ENCODE measurements at places on chromosomes 7 and 10.

DNA sequence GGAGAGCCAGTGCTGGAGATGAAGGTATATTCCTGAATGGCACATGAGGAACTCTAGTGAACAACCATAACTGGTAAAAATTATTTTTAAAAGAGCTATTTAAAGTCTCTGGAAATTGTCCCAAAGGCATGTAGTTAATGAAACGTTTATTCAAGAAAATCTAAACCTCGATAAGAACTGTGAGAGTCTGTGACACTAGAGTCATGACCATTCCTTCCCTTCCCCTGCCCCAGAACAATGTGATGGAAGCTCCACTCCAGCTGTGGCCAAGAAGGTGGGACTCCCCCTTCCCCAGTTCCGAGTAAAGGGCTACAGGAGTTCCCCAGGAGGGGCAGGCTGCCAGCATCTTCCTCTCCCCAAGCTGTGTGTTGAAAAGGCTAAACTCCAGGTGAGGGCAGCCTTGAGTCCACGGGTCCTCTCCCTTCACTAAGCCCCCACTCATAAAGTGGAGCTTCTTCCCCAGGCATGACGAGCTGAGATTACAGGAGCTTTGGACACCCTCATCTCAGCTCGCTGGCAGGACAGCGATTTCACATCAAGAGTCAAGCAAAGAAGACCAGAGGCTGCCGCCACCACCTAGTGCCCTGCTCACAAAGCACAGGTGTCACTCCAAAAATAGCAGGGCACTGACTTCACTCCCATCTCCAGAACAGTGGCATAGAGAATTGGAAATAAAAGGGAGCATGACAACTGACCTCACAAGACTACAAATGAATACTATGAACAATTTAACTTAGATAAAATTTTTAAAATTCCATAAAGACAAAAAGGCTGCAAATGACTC, 68.5 kb downstream of the NHLRC2 start:
- no peak for DNase-seq

DNA sequence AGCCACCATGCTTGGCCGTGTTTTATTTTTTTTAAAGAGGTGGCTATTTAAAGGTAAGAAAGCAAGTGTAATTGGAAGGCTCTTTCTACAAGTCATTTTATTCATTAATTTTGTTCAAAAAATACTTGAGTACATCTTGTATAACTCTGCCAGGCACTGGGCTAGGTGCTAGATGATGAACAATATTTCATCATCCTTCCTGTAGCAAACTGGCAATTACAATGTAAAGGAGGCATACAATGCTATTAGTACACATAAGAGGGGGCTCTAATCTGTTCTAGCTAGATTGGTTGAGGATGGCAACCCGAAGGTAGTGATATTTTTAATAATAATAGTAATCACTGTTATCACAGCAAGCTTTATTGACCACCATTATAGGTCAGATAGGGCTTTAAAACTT, 215.5 kb upstream of the KLF14 start:
- DNase-seq, result no peak

DNA sequence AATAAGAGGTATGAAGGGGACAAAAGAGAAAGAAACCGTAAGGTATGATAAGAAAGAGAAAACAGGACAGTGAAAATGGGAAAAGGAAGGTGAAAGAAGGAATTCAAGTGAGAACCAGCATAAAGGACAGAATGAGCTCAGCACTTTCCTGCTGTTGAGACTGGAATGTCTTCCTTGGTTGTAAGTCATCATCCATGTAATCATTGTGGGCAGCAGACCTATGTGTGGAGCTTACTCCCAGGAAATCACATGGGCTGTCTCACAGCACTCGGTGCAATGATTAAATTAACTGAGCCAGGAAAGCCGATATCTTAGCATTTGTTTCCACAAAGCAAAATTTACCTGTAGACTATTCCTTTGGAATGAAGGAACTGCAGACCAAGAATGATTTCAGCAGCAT, 118.1 kb downstream of the PRKCQ start:
- no peak for DNase-seq

DNA sequence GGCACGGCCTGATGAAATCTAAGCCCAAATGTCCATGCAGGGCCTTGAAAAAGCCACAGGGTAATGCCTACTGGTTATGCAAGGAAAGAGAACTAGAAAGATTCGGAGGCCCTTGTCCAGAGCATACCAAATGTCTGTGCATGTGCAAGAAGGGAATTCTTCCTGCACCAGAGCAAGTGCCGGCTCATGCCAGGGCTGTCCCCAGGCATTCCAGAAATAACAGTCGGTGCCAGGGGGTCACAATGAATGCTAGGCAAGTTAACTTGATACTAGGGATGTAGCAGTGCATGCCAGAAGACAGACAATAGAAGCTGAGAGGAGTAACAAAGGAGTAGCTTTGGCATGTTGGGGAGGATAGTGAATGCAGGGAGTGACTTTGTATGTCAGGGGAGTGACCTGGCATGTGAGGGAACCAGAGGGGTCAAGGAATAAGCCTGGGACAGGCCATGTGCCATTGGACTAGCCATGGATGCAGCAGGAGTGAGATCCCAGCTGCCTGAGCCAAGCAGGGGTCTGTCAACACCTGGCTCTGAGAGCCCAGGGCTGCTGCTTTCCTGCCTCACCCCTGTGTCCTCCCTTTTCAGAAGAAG, 119.5 kb upstream of the UNC5B start:
- DNase-seq, result no peak

- DNase-seq, result no peak
Observed at GRCh38 chr10:45421221-45422097, 47.4 kb downstream of the ALOX5 start.

DNA sequence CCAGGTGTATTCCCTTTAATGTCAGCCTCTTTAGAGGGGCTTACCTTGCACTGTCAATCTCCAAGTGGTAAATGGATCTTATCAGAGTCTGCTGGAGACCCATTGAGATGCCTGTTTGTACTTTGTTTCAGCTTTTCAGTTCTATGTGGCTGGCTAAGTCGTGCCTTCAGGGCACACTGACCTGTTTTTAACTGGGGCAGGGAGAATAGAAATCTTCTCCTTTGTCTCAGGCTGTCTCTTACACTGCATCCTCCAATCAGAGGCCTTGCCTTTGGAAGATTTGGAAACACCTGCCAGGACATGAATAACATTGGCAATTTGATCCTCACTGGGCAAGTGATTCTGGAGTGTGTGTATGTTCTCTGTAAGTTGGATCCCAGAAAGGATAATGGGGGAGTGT, 65.0 kb downstream of the POU6F2 start:
- DNase-seq, result no peak

DNA sequence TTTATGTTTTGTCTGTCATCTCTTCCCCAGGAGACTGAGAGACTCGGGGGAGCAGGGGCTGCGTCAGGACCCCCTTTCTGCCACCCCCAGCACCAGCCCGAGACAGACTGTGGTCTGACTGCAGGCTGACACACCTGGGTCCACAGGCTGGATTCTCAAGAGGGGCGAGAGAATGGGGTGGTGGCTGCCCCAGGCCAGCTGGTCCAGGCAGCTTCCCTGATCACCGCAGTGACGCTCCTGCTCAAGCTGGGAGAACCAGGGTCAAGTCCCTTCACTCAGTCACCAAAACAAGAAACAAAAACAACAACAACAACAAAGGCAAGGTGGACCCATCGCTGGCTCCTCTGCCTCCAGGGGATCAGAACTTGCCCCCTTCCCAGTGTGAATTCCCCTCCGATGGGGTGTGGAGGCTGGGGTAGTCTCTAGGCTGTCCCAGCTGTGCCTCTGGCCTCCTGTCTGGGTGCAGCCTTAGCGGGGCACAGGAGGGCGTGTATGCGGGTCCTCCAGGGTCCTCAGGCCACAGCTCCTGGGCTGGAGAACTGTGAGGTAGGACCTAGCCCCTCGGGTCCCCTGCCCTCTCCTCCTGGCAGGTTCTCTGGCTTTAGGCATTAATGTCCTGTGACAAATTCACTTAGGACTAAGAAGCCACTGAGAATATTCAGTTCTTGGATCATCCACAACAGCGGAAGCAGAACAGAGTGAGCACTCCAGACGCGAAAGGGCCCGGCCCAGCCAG, 40.6 kb downstream of the PRKAG2 start:
- DNase-seq, result no peak

GRCh38 chr10:130480491-130480890, 344.3 kb downstream of the GLRX3 start:
- DNase-seq, result no peak

- DNase-seq, result no peak
Observed at GRCh38 chr10:98338896-98339295, 70.9 kb upstream of the LOXL4 start.

DNA sequence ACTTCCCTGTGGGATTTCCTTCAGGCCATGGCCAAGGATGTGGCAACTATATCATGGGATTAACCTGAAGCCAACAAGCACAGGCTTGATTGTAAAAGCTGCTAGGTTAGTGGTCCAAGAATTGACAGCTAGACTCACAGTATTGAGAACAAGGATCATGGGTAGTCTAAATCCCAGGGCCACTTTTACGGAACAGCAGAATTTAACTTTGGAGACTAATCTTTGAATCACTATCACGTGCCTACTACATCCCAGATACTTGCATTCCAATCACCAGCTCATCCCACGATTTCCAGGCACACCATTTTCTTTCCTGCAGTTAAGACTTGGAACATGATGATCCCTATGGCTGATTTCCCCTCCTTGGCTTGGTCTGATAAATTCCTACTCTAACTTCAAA, 65.6 kb upstream of the ADO start:
- no peak for DNase-seq

DNA sequence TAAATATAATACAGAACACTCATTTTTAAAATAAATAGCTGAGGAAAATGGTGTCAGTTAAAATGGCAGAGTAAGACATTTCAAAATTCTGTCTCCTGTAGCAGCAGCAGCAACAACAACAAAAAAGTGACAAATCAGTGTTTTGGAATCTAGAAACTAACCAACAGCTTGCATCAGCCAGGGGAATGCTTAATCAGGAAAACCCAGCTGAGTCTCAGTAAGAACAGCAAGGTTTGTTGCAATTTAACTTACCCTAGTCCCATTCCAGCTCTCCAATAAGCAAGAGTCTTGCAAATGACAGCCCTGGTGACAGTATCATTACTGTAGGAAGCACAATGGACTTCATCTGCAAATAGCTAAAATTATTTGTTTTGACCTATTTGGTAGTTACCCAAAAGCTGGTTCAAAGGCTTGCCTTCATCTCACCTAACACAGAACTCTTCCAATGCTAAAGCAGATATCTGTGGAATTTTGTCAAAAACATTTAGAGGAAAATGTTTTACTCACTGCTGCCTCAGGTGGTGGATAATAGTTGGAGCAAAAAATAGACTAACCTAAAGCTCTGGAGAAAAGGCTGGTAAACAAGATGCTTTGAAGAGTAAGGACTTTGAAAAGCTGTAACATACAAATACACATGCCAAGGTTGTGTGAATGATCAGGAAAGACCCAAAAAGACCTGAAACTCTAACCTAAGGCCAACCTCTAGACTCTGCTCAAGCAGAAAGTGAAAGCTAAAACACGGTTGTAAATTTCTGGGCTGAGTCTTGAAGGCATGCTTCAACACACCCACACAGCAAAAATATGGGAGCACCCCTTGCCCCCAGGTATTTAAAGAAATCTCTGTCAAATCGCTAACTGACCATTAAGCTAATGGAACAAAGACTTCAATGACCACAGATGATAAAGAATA, 9.9 kb upstream of the ARHGAP22 start:
- no peak for DNase-seq

DNA sequence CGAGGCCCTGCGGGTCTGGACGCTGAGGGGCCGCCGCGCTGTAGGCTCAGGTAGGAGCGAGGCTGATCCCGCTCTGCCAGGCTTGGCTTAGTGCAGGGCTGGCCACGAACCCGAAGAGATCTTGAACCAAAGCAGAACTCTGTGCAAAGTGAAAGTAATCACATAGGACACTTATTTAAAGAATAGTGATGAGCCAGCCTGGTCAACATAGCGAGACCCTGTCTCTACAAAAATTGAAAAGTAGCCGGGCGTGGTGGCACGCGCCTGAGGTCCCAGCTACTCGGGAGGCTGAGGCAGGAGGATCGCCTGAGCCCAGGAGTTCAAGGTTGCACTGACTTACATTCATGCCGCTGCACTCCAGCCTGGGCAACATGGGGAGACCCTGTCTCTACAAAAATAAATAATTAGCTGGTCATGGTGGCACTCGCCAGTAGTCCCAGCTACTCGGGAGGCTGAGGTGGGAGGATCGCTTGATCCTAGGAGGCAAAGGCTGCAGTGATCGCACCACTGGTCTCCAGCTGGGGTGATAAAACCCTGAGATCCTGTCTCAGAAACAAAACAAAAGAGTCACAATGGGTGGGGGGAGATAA, 541 bp downstream of the ZSCAN25 start:
- no peak for DNase-seq

DNA sequence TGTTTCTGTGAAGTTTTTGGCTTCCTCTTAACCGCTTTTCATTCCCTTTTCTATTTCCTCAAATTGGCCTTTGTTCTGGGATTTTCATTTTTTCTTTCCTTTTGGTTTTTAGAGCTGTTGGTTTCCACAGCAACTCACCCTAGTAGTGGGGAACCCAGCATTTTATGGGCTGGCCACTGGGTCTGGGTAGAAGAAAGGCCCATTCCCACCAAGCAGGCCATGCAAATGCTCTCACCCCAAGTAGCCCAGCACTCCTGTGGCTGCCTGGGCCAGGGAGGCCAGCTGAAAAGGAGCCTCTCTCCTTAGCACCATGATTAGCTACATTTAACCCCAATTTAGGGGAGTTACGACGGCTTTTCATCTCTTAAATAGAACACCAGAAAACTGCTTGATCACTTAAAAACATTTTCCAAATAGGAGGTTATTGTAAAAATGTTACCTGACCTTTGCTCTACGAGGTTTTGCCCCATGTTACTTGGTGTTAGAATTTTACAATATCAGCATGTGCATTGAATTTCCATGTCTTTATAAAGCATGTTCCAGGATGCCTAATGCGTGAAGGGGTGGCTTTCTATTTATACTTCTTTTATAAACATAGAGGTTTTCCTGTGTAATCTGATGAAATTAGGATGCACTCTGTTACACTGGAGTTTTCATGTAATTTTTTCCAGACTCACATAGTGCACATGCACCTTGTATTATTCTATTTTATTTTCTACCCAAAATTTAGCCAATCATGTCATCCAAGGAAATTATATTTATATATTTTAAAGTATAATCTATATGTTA, 75.4 kb downstream of the FAM171A1 start:
- DNase-seq, result no peak

GRCh38 chr10:92124020-92124419, 166.9 kb downstream of the CPEB3 start:
- no peak for DNase-seq

GRCh38 chr10:28363376-28363775, 60.5 kb upstream of the MPP7 start:
- no peak for DNase-seq

GRCh38 chr7:18363751-18364380, 131.7 kb upstream of the HDAC9 start:
- DNase-seq, result no peak

DNA sequence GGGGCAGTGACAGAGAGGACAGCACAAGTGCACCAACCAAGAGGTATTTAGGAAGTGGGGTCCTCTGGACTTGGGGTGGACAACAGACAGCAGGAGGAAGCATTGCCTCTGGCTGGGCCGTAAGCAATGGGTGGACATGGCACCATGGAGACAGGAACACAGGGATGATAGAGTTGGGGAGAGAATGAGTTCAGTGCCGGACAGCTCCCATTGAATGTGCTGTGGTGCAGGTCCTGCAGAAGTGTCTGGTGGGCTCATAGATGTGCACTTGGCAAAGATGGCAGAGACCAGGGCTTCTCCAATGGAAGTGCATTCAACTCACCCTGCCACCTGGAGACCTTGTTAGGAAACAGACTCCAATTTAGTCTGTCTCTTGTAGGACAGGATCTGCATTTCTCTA, 341.5 kb upstream of the ZMIZ1 start:
- no peak for DNase-seq

All from non-pigmented ciliary epithelial cell (primary cell).